ENCODE measurements at places on chromosomes 3 and 15. TPM values are rescaled to one million over a fixed set of nuclear protein-coding genes. Genes with fewer than 3 reads are reported as not detected.

The GOLGA6L10 gene
- total RNA-seq: 0.23 TPM

GRCh38 chr15:83930392-83931212, 276.7 kb downstream of the ADAMTSL3 start:
- no peaks in the 10 kb centered on the region for H3K36me3 ChIP-seq
- no peaks in the 10 kb centered on the region for H3K4me1 ChIP-seq
- no peak overlapping the region for H3K4me3 ChIP-seq
- peak overlapping the region; percentile 45 for H3K27ac ChIP-seq
- no peak for DNase-seq

- no peak overlapping the region for H3K27ac ChIP-seq
- no peaks in the 10 kb centered on the region for H3K27me3 ChIP-seq
- no peaks in the 10 kb centered on the region for H3K36me3 ChIP-seq
- peaks cover 31% of the 10 kb centered on the region for H3K4me1 ChIP-seq
These were observed 32.9 kb downstream of the PIK3CA start for GRCh38 chr3:179181021-179181472.

The TFRC gene
- total RNA-seq: 248 TPM

The ATOSA gene
- total RNA-seq: 42.5 TPM

The PRSS50 gene
- 0.20 TPM for total RNA-seq

The GABRR3 gene
- total RNA-seq: not detected

GRCh38 chr3:39428745-39429201, 22.3 kb downstream of the RPSA start:
- no peaks in the 10 kb centered on the region for H3K27me3 ChIP-seq
- no peak overlapping the region for H3K27ac ChIP-seq
- no peak for DNase-seq
- H3K36me3 ChIP-seq: no peaks in the 10 kb centered on the region
- H3K4me1 ChIP-seq: peaks cover 7% of the 10 kb centered on the region
- H3K4me3 ChIP-seq: peak overlapping the region; percentile 8

The RLBP1 gene
- not detected for total RNA-seq

Data from upper lobe of right lung (tissue), 1 donor.